Esophagus mucosa (tissue), 1 donor: ENCODE measurements at places on chromosomes 1 and 21. TPM values are rescaled to one million over a fixed set of nuclear protein-coding genes. Genes with fewer than 3 reads are reported as not detected.

The POMGNT1 gene
- total RNA-seq: 28.3 TPM

The SESN2 gene
- total RNA-seq: 26.2 TPM

The MYBPHL gene
- 0.76 TPM for total RNA-seq

The F11R gene
- total RNA-seq: 137 TPM

The MYOG gene
- not detected for total RNA-seq

The GOLT1A gene
- total RNA-seq: not detected

The SLC5A9 gene
- not detected for total RNA-seq

- no peak for ATAC-seq
These were observed 60.8 kb downstream of the BEND5 start for GRCh38 chr1:48715921-48716320.

- ATAC-seq: no peak
These were observed 34.7 kb upstream of the L1TD1 start for GRCh38 chr1:62159940-62160348.

DNA sequence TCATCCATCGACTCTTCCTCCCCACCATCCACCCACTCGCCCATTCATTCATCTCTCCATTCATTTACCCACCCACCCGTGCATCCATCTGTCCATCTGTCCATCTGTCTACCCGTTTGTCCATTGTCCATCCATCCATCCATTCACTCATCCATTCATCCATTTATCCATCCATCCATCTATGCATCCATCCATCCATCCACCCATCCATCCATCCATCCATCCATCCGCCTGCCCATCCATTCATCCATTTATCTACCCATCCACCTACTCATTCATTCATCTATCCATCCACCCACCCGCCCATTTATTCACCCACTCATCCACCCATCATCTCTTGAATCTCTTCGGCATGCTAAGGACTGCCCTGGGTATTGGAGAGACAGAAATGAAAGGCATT lies 18.5 kb downstream of the ARHGEF10L start:
- no peak for ATAC-seq

- ATAC-seq: no peak
These were observed 368.6 kb upstream of the VAMP3 start for GRCh38 chr1:7402548-7402850.

DNA sequence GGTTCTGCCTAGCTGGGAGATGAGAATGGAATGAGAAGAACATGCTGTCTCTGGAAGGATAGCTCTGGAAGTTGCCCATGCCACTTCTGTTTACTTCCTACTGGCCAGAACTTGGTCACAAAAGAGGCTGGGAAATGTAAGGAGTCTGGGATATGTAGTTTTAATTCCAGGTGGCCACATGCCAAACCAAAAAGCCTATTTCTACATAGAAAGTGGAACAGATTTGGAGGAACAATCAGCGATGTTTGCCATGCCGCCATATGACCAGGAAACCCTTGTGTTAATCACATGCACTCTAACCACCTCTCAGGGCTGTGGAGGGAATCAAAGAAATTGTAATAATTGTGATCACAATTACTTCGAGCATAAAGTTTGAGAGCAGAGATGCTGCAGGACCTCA lies 10.0 kb upstream of the OLIG2 start:
- ATAC-seq: no peak

DNA sequence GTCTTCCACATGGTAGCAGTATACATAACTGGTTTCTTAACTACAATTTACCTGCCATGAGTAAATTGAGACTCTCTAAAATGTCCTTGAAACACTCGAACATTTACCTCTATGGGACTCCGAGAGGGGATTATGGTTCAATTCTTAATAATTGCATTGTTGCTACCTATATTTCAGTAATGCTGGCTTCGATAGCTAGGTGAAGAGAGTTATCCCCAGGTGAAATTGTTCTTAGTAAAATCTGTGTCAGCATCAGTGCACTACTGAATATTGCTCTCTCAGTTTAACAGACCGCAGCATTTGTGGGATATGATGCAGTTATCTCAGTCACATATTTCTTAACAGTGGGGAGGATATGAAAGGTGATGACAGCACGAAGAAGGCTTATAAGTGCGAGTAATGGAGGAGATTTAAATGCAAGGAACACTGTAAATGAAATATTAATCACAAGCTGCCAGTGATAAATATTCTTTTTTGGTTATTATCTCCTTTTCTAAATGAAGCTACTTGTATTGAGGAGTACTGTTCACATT lies 801.9 kb downstream of the BRINP3 start:
- ATAC-seq: no peak

- ATAC-seq: peak; percentile 42
These were observed 32.4 kb upstream of the CYP4A22 start for GRCh38 chr1:47104816-47105215.
